Uterus (tissue), 4 donors: ENCODE measurements at places on chromosomes 3 and 15. TPM values are rescaled to one million over a fixed set of nuclear protein-coding genes. Genes with fewer than 3 reads are reported as not detected.

Gene CDHR4
- not detected for total RNA-seq

Gene CCR5
- not detected for total RNA-seq

Gene ATP13A5
- not detected for total RNA-seq

Gene SMCO1
- not detected for total RNA-seq

Gene STOML1
- 4.4 TPM for total RNA-seq

Gene FBXO22
- total RNA-seq, result 5.4 TPM

Gene NOX5
- not detected for total RNA-seq

Gene TP63
- 1.5 TPM for total RNA-seq

Gene ENTPD3
- total RNA-seq, result 3.3 TPM

Gene PAQR5
- total RNA-seq, result not detected

Gene BRK1
- 104 TPM for total RNA-seq

Gene CATSPER2
- total RNA-seq, result 4.8 TPM

Gene TNNC1
- not detected for total RNA-seq

Gene LRTM1
- not detected for total RNA-seq

Gene LIPC
- 0.51 TPM for total RNA-seq

Gene CPLX3
- not detected for total RNA-seq

Gene AMOTL2
- total RNA-seq, result 49.4 TPM

Gene SIDT1
- 1.8 TPM for total RNA-seq

Gene SI
- not detected for total RNA-seq

Gene PHC3
- total RNA-seq, result 28.5 TPM

Gene CTXN2
- total RNA-seq, result not detected

Gene ATP2C1
- total RNA-seq, result 176 TPM

Gene UTS2B
- not detected for total RNA-seq

Gene C3orf62
- 1.5 TPM for total RNA-seq

Gene OCA2
- 0.55 TPM for total RNA-seq

Gene ARMC8
- 38.7 TPM for total RNA-seq

Gene GP5
- total RNA-seq, result 0.41 TPM
